Occipital lobe (tissue), 3 donors: ENCODE measurements at places on chromosomes 3 and 15. TPM values are rescaled to one million over a fixed set of nuclear protein-coding genes. Genes with fewer than 3 reads are reported as not detected.

GRCh38 chr3:69379661-69380060 is 6.2 kb downstream of the FRMD4B start:
- DNase-seq, result no peak

The GABRR3 gene
- total RNA-seq, result not detected

The ROPN1 gene
- 0.16 TPM for total RNA-seq

GRCh38 chr15:91308855-91309254 is 208.8 kb downstream of the SV2B start:
- no peak for DNase-seq

The MYZAP gene
- total RNA-seq, result 1.1 TPM

The ADAMTS9 gene
- total RNA-seq, result 17.3 TPM

The LRCH3 gene
- total RNA-seq, result 71.4 TPM

DNA sequence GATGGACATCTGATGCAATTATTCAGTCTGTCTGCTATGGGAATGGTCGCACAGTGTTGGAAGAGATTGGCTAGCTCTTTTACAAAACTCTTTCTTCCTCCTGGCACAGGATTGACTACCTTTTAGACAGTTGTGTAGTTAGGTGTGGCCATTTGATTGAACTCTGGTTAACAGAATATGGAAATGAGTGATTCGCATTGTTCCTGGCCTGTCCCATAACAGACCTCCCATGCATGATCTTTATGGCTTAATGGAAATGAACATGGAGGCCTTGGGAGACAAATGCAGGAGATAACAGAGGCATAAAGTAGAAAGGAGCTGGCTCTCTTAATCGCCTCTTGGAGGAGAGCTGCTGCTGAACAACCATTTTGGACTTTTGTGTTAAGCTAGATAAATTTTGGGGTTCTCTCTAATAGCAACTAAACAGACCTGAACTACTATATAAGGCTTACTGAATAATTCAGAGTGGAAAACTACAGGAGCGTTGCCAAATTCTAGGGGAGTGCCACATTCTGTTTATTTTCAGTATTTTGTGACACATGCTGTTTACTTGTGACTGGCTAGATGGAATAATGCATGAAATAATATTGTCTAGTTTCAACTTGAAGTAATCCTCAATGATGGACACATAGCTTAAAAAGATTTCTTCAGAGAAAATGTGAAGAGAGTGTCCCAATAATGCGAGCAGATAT is 357.7 kb upstream of the SGO1 start:
- DNase-seq, result no peak

The KNL1 gene
- 4.7 TPM for total RNA-seq
